Nasal cavity respiratory epithelium epithelial cell of viscerocranial mucosa (primary cell): ENCODE measurements at places on chromosomes 5 and 9. TPM values are rescaled to one million over a fixed set of nuclear protein-coding genes. Genes with fewer than 3 reads are reported as not detected.

CDC42SE2 gene
- 49.1 and 68.7 TPM in 2 replicates for total RNA-seq

ATOX1 gene
- 34.3 and 39.3 TPM in 2 replicates for total RNA-seq

CORO2A gene
- 35.5 and 45.8 TPM in 2 replicates for total RNA-seq

OTP gene
- total RNA-seq, result not detected in 2 replicates

FGF10 gene
- not detected in 2 replicates for total RNA-seq

OGN gene
- total RNA-seq, result not detected in 2 replicates

MLLT3 gene
- total RNA-seq, result 20.5 and 27.7 TPM in 2 replicates

CTXN3 gene
- total RNA-seq, result not detected in 2 replicates

PSMD5 gene
- total RNA-seq, result 25.1 and 29.0 TPM in 2 replicates

SLIT3 gene
- 1.4 and 4.8 TPM in 2 replicates for total RNA-seq

PCDHA9 gene
- total RNA-seq, result under 0.01 and 0.43 TPM in 2 replicates

HK3 gene
- under 0.01 TPM in 1 of 2 replicates, not detected in the other for total RNA-seq

TAF11L5 gene
- not detected in 2 replicates for total RNA-seq

SOWAHA gene
- not detected in 2 replicates for total RNA-seq

SLC34A1 gene
- total RNA-seq, result 0.14 TPM in 1 of 2 replicates, not detected in the other
